ENCODE measurements at places on chromosomes 11 and 22. TPM values are rescaled to one million over a fixed set of nuclear protein-coding genes. Genes with fewer than 3 reads are reported as not detected.

DNA sequence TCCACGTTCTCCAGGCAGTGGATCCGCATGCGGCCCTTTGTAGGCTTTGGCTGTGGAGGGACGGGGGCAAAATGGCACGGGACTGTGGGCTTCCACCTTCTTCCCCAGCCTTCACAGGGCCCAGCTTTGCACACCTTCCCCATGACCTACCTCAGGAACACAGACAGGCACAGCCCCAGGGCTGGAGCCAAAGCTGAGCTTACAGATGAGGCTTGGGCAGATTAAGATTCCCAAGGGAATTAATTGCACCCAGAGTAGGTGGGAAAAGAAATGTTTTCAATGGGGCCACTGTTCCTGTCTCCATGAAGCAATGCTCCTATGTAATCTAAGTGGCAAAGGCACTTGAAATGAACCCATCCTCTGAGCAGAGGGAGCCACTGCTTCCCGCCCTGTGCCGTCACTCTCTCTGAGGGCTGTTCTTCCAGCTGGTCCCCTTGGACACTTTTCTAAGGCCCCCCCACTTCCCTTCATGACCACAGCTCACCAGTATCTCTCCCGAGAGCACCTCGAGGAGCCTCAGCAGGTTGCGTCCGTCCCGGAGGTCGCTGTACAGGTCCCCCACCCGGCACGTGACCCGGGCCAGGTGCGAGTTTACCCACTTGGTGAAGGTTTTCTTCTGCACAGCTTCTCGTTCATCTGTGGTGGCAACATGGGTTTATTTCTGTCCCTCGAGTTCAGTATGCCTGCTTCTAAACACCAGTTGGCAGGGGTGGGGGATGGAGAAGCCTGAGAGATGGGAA lies 13.5 kb downstream of the SPTBN2 start:
- no peak for DNase-seq

- no peak for DNase-seq
These were observed 147.1 kb downstream of the FAM181B start for GRCh38 chr11:82586581-82586980.

DNA sequence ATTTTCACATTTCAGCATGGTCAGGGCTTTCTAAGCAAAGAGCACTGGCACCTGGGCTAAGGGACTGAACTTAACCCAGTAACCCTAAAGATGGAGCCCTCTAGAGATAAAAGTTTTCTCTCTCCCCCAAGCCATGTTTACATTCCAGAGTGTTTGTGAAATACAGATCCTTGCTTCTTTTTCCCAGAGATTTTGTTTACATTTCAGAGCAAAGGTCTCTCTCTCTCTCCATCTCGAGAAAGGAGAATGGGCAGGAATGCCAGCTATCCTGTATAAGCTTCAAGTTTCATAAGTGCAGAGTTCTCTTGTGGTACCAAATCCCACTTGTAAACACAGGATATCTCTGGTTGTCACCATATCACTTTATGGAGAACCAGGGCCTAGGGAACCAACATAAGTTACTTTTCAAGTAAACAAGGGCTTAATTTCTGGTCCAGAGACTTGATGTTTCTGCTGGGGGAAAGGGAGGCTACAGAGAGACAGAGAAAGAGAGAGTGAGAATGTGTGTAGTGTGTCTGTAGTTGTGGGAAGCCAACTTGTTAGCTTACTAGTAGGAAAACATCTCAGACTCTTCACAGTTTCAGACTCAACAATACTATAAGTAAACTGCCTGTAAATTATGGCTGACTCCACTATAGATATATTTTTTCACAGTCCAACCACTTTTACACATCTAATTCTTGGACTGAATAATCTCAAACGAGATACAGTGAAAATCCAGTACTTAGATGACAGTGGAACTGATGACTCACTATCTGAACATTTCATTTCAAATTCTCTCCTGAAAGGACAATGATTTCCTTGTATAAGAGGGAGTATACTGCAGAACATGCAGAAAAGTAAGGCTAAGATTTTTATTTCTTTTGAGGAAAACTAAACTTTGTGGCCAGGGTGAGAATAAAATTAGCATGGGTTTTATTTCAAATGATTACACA lies 76.2 kb downstream of the ARHGAP32 start:
- DNase-seq, result no peak

GRCh38 chr11:90919332-90919731 lies 696.5 kb upstream of the CHORDC1 start:
- DNase-seq, result no peak

DNA sequence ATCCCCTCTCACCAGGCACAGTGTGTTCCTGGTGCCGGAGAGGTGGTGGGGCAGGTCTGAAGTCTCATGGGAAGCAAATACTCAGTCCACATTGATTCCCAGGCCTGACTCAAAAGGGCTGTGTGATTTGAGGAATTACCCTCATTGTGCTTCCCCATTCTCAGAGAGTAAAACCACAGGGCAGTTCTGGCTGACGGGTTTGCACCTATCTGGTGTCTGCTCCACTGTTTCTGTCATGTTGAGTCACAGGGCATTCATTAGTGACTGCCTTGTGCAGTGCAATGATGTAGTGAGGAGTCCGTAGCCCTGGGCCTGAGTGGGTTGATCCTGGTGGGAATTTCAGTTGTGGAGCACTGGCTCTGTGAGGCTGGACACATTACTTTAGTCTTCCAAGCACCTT lies 85.2 kb upstream of the ARHGAP20 start:
- DNase-seq, result no peak

The OR2AT4 gene
- total RNA-seq, result not detected

The ZPR1 gene
- total RNA-seq, result 53.2 TPM

DNA sequence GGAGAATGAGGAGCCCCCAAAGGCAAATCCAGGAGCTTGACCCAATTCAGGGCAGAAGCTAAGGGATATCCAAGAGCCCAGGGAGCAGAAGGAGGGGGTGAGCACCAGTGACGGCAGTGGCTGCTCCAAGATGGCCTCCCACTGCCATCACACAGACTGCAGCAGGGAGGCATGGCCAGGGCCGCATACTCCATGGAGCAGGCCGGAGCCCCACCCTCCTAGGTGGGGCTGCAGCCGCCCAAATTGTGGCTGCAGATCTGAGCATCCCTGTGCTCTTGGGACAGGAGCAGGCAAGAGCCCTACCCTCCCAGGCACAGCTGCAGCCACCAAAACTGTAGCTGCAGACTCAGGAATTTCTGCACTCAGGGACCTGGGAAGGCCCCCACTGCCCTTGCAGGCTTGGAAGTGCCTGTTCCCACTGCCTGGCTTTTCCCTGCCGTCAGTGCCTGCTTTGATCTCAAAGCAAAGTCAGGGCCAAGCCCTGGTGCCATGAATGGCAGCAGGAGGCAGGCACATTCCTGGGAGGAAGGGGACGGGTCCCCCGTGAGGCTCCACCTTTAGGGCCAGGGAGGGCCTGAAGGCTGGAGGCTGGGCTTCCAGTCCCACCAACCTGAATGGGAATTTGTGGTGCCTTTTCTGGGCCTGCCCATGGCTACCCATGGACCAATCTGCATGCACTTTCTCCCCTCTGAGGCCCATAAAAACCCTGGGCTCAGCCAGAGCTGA lies 10.3 kb upstream of the WNT7B start:
- DNase-seq, result no peak

GRCh38 chr11:69984457-69985261 lies 93.5 kb upstream of the ANO1 start:
- no peak for DNase-seq

DNA sequence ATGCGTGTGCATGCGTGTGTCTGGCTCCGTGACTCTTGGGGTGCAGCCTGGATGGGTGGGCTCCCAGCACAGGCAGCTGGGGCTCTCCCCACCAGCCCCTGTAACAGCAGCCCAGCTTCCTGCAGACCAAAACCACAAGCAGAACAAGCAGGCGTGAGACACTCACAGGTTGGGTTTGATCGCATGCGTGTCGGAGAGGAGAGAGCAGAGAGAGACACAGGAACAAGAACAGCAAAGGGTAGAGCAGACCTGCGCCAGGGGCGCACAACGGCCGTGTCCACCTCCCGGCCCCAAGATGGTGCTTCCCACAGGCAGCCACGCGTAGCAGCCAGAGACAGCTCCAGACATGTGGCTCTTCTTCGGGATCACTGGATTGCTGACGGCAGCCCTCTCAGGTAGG lies at the start of gene CD6:
Gene CD6, plus strand, starts transcription at position 161 of the 400 bp plus-strand sequence. Its CDS starts 186 bp downstream, at position 347.
- DNase-seq, result no peak

DNA sequence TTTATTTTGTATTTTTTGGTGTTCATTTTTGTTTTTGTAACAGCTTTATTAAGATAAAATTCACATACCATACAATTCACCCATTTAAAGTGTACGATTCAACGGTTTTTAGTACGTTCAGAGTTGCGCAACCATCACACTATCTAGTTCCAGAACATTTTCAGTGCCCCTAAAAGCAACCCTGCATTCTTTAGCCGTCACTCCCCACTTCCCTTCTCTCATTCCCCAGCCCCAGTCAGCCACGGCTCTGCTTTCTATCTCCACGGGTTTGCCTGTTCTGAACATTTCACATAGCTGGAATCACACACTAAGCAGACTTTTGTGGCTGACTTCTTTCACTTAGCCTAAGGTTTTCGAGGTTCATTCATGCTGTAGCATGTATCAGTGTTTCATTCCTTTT lies 9.6 kb upstream of the KCNQ1OT1 start:
- no peak for DNase-seq

The OR6A2 gene
- total RNA-seq, result 0.63 TPM

GRCh38 chr11:39165021-39165420 lies 2294.4 kb downstream of the LRRC4C start:
- DNase-seq, result no peak

- no peak for DNase-seq
These were observed 29.9 kb downstream of the MS4A2 start for GRCh38 chr11:60118338-60118737.

DNA sequence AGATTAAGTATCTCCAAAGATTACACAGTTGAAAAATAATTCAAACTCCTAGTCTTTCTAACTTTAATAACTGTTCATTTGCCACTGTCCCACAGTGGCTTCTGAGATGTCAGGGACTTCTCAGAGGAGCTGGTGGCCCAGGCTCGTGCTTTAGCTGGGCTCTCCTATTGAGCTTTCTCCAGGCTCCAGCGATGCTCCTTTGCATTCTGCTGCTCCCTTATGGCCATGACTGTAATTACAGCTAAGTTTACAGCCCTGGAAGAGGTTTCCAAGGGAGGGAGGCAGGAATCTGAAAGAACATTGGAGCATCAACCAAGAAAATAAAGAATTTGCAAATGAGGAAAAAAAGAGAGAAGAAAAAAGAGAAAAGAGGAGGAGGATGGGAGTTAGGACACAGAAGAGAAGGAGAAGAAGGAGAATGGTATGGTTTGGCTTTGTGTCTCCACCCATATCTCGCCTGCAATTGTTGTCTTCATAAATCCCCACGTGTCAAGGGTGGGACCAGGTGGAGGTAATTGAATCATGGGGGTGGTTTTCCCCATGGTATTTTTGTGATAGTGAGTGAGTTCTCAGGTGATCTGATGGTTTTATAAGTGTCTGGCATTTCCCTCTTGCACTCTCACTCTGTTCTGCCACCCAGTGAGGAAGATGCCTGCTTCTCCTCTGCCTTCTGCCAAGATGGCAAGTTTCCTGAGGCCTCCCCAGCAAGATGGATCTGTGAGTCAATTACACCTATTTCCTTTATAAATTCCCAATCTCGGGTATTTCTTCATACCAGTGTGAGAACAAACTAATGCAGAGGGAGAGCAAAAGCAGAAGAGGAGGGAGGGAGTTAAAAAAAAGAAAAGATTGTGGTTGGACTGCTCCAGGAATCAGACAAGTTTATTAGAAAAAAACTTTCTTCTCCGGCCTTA lies 857.0 kb downstream of the KCNA4 start:
- peak; percentile 40 for DNase-seq

GRCh38 chr11:94964934-94965333 lies 8.4 kb downstream of the CWC15 start:
- no peak for DNase-seq

DNA sequence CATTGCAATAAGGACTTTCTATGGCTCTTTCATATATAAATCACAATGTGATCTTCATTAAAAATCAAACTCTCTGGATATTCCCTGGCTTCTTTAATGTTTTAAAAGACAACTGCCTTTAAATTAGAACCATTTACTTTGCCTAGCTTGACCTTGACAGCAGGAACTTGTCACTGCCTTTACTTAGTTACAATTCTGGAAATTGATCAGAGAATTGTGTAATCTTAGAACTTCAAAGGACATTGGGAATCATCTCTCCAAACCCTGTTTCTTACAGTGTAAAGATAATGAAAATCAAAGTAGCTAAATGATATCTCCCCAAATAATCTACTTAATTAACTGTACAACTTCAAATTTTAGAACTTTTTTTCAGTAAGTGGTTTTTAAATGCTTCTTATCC lies 517.6 kb upstream of the CCDC179 start:
- no peak for DNase-seq
